ENCODE measurements at places on chromosomes 5 and 9.
A peak's percentile ranks its signal among the peaks of the same experiment; 100 is the strongest.

GRCh38 chr9:7811677-7812076 is 12.1 kb upstream of the DMAC1 start:
- DNase-seq: no peak

DNA sequence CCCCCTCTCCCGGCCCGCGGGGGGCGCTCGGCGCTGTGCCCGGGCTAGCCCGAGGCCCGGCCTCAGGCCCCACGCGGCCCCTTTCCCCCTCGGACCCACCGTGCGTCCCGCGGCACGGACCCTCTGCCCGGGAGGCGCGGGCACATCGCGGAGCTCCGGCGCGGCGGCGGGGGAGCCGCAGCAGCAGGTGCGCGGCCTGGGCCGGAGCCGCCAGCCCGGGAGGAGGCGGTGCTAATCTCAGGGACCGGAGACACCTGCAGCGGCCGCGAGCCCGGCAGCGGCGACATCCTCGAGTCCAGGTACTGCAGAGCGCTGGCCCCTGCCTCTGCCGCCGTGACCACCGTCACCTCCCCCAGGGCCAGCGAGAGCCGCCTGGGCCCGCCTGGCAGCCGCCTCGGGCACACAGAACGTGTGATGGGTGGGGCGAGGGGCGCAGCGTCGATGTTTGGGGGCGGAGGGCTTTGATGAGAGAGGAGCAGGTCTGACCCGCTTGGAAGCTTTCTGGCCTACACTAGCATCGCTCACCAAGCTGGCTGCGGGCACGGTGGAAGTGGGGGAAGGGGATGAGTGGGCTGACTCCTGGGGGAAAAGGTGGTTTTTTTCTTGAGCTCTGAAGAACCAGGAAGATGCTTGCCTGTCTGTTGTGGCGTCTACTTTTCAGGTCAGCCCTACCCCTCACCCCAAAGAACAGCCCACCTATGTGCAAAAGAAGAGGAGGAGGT is 524 bp downstream of the CYFIP2 start:
- DNase-seq: peak; percentile 49

DNA sequence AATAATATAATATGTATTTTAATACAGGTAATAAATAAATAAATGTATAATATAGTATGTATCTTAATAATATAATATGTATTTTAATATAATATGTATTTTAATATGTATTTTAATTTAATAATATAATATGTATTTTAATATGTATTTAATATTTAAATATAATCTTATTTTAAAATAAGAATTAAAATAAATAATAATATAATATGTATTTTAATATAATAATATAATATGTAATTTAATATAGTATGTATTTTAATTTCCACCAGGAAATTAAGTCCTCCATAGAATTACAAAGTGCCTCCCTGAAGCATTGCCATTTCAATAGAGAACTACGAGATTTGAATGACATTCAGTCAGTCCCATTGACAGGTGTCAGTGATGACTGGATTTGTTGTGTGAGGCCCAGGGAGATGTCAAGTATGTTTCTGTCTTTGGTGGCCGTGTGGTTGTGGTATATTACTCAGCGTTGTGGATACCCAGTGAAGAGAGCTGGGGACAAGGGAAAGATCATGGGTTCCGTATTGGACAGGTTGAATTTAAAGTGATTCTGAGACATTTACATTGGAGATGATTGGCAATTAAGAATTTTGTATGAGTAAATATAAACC is 14.2 kb upstream of the C5orf46 start:
- DNase-seq: no peak

DNA sequence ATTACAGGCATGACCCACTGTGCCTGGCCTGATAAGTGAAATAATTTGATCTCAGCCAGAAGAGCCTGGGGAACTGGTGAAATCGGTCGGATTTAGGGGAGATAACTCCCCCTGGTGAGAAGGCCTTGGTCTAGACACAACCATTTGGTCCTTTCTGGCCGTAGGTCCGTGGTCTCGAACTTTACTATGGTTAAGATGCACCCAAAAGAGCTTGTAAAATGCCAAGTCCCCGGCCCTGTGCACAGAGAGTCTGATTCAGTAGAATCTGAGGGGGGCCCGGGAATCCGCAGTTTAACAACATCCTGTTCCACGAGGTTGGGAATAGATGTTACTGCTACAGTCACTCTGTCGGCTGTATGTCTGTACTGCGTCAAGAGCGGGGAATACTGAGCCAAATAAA is 140.7 kb downstream of the C9orf50 start:
- DNase-seq: no peak

- no peak for DNase-seq
Measured at GRCh38 chr5:146051678-146052077, 53.7 kb downstream of the PLAC8L1 start.

DNA sequence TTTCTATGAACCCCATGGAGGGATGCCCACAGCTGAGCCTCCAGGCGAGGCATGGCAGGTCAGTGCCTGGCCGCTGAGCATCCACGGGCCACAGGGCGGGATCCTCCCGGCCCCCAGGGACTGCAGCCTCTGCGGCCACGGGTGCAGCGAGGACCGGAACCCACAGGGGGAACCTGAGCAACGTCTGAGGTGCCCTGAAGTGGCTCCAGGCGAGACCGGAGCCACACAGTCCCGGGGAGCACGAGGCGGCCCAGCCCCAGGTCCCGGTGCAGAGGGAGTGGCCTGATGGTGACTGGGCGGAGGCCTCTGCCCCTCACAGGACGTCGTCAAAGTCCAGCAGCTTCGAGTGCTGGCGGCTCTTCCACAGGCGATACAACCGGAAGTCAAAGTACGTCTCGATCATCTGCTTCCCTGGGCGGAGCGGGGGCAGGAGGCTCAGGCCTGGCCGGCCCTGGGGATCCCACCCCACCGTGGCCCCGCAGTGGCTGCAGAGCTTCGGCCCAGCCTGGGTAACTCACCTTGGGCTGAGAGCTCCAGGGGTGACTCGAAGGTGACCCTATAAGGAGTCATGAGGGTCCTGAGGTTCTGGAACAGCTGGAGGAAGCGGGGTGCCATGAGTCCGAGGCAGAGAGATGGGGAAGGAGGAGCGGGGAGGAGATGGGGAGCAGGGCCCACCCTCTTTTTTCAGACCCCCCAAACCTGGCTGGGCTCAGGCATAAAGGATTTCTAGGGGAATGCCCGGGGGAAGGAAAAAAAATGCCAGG is 8.1 kb upstream of the ENTPD8 start:
- DNase-seq: no peak

DNA sequence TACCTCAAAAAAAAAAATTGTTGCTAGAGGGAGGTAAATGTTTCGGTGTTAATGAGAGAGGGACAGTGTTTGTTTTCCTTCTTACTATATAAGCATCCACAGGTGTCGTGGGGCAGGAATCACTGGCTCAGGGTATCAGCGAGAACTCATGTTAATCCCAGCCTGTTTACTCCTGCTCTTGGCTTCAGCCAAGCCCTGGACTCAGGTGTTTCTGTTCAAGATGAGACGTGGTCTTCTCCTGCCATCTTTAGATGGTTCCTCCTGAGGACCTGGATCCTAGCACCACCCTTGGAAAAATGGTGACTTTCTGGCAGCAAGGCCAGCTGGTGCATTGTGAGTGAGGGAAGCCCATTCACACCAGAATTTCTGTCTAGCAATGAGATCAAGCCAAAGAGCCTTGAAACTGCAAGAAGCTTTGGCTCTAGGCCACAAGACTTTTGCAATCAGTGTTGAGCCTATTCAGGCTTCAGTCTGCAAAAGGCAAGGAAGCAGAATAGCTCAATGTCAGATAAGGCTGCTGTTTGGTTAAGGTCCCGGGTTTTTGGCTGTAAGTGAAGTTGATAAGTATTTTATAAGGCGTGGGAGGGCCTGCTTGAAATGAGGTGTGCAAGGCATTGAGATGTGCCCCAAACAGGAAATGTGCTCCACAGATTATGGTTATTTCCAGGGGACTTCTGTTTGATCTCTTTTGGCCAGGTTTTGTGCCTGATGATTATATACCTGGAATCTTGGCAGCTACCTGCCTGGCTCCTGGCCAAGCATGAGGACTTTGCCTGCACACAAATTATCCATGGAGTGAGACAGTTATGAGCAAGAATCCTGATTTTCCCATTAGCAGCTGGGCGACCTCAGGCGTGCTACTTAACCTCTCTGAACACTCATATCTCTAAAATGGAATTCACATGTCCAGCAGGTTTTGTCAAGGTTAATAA is 99.8 kb downstream of the TENT4A start:
- no peak for DNase-seq

DNA sequence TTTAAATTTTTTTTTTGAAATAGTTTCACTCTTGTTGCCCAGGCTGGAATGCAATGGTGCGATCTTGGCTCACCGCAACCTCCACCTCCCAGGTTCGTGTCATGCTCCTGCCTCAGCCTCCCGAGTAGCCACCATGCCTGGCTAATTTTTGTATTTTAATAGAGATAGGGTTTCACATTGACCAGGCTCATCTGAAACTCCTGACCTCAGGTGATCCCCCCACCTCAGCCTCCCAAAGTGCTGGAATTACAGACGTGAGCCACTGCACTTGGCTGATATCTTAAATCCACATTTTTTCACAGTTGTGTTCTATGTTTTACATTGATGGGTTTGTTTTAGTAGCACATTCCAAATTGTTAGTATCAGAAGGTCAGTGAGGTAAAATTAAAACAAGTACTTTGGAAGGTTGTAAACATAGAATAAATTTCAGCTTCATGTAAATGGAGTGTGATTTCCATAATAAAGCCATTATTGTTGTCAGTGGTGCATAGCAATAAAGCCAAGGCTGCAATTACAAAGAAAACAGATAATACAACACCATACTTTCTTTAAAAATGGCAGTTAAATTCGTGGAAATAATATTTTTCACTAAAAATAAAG is 287.2 kb downstream of the ARRDC3 start:
- DNase-seq: no peak

GRCh38 chr5:95973793-95974325 is 12.2 kb upstream of the ELL2 start:
- DNase-seq: no peak

DNA sequence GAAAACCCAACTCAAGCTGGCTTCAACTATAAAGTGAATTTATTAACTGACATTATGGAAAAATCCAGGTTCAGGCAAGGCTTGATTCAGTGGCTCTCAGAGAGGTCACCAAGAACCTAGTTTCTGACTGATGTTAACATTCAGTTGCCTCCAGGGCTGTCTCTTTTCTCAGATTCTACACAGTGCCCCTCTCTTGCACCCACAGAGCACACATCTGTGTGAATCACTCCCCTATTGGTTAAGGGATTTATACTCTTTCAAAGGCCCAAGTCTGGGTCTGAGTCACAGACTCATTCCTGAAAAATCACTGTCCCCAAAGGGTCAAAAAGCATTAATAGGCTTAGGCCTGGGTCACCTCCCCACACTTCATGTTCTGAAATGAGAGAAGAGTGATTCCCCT is 6.2 kb upstream of the HAVCR2 start:
- DNase-seq: no peak

DNA sequence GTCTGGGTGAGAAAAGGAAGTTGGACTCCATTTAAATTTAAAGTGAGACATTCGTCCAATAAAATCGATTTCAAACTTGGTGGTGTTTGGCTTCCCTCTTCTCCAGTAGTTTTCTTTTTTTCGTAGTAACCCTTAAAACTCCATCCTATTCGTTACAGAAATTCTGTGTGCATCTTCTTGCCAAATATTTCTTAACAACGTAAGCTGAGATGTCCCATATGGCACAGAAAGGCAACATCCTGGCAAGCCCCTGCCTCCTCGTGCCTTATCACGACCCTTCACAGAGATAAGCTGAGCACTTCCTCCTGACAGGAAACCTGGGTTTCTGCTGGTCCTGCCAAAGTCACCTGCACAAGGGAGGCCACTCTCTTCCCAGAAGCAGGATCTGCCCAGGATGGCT is 11.8 kb upstream of the ADAMTS2 start:
- DNase-seq: no peak

- no peak for DNase-seq
Measured at GRCh38 chr9:14393418-14393817, 79.5 kb upstream of the NFIB start.

DNA sequence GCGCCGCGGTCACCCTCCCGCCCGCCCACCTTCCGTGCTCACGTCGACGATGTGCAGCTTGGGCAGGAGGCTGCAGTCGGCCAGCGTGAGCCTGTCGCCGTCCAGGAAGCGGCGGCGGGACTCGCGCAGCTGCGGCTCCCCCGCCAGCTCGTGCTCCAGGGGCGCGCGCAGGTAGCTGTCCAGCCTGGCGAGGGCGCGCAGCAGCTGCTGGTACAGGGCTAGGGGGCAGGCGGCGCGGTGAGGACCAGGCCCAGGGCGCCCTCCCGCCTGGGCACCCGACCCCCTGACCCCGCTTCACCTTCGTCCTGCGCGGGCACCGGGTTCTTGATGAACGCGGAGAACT is 1.5 kb downstream of the CLIC3 start:
- no peak for DNase-seq

- DNase-seq: no peak
Measured at GRCh38 chr9:1454616-1455347, 404.6 kb downstream of the DMRT2 start.

DNA sequence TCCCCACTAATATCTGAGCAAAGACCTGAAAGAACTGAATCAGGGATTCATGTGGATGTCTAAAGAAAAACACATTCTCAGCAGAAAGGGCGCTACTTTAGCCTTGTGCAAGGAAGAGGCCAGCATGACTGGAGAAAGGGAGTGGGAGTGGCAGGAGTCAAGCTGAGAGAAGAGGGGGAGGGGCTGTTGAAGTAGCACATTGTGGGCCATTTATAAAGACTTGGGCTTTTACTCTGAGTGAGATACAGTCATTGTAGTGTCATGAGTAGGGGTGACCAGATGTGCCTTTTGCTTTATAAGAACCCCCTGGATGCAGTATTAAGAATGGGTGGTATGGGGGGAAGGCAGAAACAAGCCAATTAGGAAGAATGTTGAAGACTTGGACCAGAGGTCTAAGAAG is 452.8 kb downstream of the ENC1 start:
- DNase-seq: no peak

- DNase-seq: no peak
Measured at GRCh38 chr5:83628360-83628759, 92.3 kb downstream of the HAPLN1 start.

- DNase-seq: no peak
Measured at GRCh38 chr9:1473956-1474634, 423.9 kb downstream of the DMRT2 start.

- DNase-seq: no peak
Measured at GRCh38 chr5:141873933-141874261, 4.3 kb downstream of the PCDH1 start.

DNA sequence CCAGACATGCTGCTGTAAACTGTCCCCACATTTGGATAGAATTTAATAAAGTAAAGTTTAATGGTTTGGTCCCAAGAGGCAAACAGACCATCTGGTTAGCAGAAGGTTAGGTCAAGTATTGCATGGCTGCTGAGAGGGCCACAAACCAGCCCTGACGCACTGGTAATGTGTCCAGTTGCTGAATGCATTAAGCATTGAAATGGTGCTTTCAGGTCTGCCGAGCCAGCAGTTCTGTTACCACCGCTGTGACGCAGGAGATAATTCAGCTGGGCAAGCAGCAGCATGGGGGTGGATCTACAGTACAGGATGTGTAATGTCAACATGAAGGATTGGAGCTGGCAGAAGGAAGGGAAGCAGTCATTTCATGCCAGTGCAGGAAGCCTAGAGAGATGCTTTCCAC is 16.0 kb downstream of the ZNF462 start:
- DNase-seq: peak; percentile 79

- no peak for DNase-seq
Measured at GRCh38 chr9:136676297-136676794, 10.9 kb downstream of the AGPAT2 start.

- DNase-seq: peak; percentile 21
Measured at GRCh38 chr5:174735498-174736330, 11.3 kb downstream of the MSX2 start.

GRCh38 chr5:148697180-148697808 is 43.0 kb upstream of the HTR4 start:
- DNase-seq: no peak

GRCh38 chr5:107415762-107416161 is 255.0 kb downstream of the EFNA5 start:
- no peak for DNase-seq
